ENCODE measurements at places on chromosomes 3 and 15.

DNA sequence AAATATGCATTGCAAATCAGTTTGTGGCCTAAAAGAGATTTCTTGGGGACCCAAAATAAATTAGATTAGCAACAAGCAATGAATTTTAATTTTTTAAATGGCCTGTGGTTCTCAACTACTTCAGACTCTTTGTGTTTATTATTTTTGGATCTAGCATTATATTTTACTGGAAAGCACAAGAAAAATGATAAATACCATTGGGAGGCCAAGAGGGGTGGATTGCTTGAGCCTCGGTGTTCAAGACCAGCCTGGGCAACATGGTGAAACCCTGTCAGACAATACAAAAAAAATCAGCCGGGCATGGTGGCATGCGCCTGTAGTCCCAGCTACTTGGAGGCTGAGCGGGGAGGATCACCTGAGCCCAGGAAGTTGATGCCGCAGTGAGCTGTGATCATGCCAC is 13.6 kb downstream of the LACTB start:
- no peak for DNase-seq

GRCh38 chr3:65265942-65266590 is 578.3 kb upstream of the ADAMTS9 start:
- no peak for DNase-seq

DNA sequence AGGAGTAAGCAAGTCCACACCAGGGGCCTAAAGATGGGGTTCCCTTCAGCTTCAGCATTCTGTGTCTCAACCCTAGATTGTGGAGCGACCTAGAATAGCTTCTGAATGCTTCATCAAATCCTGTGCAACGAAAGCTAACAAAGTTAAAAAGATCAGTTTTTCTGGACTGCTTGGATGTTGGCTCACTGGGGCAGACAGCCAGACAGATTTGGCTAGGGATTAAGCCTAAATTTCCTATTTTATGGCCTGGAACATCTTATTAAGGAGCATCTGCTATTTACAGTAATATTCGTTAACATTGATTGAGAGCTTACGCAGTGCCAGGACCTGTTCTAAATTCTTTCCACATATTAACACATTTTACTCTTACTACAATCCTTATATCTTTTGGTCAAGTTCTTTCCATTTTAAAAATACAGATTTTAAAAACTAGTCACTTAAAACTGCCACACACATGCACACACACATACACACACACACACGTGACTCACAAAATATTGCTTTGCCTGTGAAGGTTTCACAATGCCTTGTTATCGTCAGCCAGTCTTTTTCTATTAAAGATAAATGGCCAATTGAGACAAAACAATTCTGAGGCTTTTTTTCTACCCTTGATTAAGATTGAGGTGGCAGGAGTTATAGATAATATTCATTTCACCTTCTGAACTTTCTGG is 173.3 kb upstream of the SNTN start:
- DNase-seq: no peak

GRCh38 chr15:39580117-39580484 is 778 bp upstream of the THBS1 start:
- peak; percentile 68 for DNase-seq

- no peak for DNase-seq
These were observed 18.7 kb upstream of the HERC1 start for GRCh38 chr15:63852407-63852806.

GRCh38 chr3:58706395-58707167 is 40.0 kb upstream of the FAM3D start:
- no peak for DNase-seq

DNA sequence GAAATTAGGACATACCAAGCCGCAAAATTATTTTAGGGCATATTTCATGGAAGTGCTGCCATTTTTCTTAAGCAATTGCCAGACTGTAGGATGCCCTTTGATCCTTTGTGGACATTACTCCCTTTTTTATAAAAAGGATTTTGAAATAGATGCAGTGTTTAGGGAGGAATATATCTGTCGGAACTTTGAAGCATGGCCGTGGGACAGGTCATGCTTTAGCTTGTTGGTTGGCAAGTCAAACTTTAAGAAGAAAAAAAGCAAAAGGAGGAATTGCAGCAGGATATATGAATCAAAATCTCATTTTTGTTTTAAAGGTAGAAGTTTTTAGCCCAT is 122.1 kb downstream of the MCTP2 start:
- DNase-seq: no peak

DNA sequence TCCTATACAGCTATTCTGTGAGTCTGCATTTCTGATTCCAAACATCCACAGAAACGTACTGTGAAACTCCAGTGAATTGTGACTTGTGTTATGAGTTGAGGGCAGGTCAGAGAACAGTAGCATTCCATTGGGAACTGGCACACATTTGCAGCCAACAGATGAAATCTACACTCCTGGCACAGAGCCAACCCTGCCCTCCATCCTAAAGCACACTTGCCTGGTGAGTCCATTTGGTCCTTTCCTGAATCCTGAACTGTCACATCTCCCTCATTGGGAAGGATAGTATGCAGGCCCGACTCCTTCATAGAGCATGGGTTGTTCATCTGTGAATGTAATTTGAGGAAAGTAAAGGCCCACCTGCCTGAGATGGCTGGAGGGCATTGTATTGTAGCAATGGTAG is 314.3 kb upstream of the RASGRP1 start:
- no peak for DNase-seq

GRCh38 chr3:33041909-33042308 is 55.0 kb downstream of the GLB1 start:
- DNase-seq: no peak

DNA sequence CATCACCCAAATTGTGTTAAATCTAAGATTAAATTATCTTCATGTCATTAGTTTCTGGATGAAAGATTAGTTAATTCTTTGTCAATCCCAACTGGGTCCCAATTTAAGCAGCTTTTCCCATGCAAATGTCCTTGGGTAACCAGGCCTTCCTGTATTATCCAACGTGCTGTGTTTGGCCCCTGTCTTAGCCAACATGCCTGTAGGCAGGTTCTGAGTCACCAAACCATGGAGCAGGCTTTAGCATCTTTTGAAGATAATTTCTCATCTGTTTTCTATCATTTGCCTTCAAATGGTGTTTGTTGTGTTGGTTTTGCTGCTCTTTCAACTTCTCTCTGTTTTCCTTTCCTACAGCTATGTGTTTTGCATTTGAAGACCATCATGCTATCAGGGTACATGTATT is 216.2 kb downstream of the ITPR1 start:
- no peak for DNase-seq

GRCh38 chr15:93372208-93372864 is 283.3 kb upstream of the RGMA start:
- no peak for DNase-seq

- DNase-seq: no peak
These were observed 66.1 kb upstream of the CHMP2B start for GRCh38 chr3:87161013-87161412.

- no peak for DNase-seq
These were observed 18.7 kb upstream of the TMEM115 start for GRCh38 chr3:50378024-50378423.

GRCh38 chr3:127419641-127420553 is 132.1 kb upstream of the PRR20G start:
- DNase-seq: no peak

- no peak for DNase-seq
These were observed 423.0 kb upstream of the TPM1 start for GRCh38 chr15:62619526-62619925.

DNA sequence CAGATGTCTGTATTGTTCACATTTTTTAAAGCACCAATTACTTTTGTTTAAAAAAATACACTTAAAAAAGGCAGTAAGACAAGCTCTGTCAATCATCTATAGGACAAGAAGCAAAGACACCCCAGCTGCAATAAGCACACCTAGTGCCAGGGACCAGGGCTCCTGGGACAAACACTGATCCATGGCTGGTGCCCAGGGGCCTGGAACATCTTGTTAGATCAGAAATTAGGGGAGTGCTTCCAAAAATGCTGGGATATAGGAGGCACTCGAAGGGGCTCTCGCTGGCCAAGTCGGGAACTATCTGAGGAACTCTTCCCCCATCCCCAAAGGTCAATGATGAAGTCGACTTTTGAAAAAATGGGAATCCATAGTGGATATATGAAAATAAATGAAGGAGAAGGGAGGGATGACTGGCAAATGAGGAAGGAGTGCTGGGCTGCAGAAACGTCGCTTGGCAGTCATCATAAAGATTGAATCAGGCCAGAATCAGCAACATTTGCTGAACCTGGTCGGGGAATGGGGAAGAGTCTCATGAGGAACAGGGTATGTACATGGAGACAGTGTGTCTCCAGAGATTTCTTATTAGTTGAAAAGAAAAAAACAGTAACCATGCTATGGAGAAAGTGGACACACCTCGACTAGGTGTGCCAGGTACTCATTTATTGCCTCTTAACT is 28.5 kb downstream of the TSPAN3 start:
- no peak for DNase-seq

- no peak for DNase-seq
These were observed 110.3 kb downstream of the HCN4 start for GRCh38 chr15:73258271-73259108.

DNA sequence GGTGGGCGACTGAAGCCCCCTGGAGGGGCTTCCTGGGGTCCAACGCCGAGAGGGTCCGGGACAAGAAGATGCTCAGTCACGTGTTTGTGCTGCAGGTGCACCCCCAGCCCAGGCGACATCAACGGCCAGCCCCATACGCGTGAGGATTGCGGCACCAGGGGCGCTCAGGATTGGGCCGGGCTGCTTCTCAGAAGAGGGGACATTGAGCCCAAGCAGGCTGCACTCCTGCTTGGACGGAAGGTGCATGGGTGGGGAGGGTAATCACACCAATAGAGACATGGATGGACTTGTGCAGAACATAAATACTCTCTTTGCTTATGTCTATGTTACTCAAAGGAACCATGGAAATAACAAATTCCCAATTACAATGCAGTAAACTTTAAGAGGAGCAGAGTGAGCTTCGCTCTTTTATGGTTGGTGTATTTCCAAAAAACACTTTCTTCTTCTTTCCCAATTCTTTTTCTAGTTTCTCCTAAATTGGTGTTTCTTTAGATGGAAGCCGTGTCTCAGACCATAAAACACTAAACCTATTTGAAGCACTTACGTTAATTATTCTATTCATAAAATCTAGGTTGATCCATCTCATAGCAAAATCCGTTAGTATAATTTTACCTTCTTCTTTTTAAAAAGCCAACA is 182.7 kb downstream of the GOLGA6L6 start:
- no peak for DNase-seq

DNA sequence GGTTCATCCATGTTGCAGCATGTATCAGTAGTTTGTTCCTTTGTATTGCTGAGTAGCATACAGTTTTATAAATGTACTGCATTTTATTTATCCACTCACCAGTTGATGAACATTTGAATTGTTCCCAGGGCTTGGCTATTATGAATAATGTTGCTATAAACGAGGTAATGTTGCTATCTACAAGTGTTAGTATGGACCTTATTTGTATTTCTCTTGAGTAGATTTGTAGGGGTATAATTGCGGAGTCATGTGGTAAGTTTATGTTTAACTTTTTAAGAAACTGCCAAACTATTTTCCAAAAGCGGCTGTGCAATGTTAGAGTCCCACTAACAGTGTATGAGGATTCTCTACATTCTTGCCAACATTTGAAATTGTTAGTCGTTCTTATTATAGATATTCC is 13.0 kb downstream of the GPR160 start:
- DNase-seq: no peak

DNA sequence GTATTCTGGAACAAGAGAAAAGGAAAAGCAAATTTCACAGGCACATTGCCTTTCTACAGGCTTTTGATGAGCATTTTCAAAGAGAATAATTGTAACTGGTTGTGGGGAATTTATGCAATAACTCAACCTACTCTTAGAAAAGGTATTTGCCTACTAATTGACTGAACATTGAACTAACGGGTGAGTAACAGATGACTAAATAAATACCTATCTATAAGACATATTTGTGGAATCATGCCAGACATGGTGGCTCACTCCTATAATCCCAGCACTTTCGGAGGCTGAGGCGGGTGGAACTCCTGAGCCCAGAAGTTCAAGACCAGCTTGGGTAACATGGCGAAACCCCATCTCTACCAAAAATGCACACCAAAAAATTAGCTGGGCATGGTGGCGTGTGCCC is 367.7 kb downstream of the CGGBP1 start:
- no peak for DNase-seq

GRCh38 chr3:54086652-54087405 is 35.5 kb upstream of the CACNA2D3 start:
- no peak for DNase-seq

- DNase-seq: no peak
These were observed 806.6 kb upstream of the LMCD1 start for GRCh38 chr3:7695049-7695448.
